ENCODE measurements at places on chromosomes 12 and 14. TPM values are rescaled to one million over a fixed set of nuclear protein-coding genes. Genes with fewer than 3 reads are reported as not detected.

GRCh38 chr12:123948796-123949769 lies 23.5 kb downstream of the CCDC92 start:
- DNase-seq: no peak

DNA sequence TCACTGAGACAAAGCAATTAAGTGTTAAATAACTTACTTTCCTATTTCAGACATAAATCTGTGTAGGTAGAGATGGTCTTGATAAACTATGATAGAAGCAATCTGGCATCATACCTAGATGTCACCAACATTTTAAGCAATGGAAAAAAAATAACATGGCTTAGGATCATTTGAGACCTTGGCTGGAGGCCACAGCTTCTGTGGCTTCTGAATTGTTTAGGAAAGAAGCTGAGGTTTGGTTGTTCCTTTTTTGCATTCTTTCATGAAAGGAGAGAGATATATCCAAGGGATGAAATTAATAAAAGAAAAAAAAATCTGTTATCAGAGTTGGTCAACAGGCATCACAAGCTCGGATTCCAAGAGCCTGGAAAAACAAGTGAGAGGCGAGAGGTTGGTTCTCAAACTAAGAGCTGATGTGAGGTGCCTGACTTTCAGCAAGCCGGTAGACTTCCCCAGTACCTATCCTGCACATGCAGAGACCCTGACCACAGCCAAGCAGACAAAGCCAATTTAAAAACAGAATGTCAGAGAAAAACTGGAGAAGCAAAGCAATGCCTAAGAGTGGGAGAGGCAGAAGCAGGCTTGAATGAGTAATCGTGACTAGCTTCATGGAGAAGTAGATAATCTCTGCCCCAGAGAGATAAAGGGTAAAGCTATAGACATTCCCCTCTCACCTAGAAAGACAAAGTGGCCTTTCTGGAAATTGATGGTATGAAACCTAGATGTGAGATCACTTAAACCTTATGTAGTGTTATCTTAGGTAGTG lies 43.4 kb upstream of the ST8SIA1 start:
- no peak for DNase-seq

DNA sequence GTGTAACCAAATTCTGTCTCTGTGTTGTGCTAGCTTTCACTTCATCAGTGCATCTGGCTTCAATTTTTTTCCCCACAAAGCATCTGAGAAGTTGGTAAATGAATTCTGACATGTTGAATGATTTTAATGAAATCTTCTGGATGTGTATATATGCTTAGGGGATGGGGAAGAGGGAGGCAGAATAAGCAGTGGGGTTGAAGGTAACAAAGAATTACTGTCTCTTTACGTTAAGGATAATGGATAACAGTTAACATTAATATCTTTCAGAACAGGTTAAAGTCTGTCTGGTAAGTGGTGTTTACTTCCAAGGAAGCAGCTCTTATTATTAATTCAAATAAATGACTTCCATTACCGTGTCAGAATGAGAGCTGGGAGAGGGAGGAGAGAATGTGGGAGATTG lies 261.7 kb downstream of the ERC1 start:
- DNase-seq: no peak

DNA sequence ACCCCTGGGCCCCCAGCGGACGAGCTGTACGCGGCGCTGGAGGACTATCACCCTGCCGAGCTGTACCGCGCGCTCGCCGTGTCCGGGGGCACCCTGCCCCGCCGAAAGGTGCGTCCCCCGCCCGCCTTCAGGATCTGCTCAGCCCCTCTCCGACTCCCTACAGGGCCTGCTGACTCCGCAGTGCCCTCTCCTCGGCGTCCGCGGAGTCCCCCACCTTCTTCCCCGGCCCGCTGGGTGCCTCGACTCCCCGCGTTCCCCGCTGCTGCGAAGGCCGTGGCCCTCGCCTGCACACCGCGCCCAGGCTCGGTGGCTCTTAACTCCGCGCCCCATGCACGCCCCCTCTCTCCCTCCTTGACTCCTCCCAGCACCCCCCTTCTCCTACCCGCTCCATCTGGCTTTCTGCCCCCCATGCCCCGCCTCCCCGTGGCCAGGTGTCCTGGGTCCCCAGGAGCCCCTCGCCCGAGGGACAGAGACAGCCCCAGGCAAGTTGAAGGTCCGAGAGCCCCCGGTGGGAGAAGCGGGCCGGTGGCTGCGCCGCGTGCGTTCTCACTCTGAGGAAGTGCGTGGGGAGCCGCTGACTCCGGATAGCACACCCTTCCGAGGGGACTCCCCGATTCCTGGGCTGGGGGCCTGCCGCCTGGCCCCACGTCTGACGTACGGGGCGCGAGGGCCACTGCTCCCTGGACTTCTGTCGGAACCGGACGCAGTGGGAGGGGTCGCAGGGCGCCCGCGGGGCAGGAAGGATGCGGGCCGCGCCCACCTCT lies 594 bp downstream of the TAMALIN start:
- peak; percentile 83 for DNase-seq

GRCh38 chr14:55849833-55850232 lies 268.4 kb upstream of the PELI2 start:
- DNase-seq: no peak

DNA sequence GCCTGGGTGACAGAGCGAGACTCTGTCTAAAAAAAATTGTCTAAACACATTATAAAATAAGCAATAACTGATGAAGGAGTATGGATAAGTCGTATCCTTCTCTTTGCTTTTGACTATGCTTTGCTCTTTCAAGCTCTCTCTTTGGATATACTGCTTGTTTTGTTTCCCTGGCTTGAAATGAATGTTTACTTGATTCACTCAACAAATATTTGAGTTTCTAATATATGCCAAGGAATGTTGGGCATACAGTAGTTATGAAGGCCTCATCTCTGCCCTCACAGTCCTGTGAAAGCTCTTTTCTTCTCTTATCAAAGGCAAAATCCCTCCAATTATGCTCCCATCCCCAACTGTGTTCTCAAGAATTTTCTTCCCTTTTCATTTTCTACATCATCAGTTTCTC lies 123.5 kb downstream of the PTPRR start:
- no peak for DNase-seq

DNA sequence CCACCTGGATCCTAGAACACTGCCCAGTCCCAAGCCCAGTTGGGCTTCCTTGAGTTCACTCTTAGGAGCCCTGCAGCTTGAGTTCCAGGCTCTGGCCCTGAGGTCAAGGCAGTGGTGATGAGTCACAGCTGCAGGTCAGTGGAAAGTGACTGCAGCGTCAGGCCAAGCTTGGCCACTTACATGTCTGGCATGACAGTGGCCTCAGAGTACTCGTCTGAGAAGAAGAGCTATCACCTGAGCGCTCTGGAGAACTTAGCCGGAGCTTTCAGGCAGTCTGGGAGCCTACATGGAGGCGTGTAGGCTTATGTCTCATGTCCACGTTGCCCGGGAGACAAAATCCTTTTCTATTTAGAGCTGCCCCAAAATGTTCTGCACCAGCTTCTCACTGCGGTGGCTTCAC lies 75.6 kb downstream of the ARL6IP4 start:
- DNase-seq: peak; percentile 65

DNA sequence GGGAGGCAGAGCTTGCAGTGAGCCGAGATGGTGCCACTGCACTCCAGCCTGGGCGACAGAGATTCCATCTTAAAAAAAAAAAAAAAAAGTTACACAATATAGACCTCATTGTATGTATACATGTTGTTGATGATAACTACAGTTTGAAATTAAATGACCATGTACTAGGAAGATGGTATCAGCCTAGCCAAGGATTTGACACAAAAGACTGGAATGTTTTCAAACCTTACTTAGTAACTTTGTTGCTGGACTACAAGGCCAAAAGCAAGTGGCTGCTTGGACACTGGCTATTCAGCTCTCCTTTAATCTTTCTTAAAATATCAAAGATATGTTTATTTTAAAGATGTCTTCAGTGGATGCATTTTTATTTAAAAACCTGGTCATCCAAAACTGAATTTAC lies 18.9 kb upstream of the NUDT4 start:
- DNase-seq: no peak

DNA sequence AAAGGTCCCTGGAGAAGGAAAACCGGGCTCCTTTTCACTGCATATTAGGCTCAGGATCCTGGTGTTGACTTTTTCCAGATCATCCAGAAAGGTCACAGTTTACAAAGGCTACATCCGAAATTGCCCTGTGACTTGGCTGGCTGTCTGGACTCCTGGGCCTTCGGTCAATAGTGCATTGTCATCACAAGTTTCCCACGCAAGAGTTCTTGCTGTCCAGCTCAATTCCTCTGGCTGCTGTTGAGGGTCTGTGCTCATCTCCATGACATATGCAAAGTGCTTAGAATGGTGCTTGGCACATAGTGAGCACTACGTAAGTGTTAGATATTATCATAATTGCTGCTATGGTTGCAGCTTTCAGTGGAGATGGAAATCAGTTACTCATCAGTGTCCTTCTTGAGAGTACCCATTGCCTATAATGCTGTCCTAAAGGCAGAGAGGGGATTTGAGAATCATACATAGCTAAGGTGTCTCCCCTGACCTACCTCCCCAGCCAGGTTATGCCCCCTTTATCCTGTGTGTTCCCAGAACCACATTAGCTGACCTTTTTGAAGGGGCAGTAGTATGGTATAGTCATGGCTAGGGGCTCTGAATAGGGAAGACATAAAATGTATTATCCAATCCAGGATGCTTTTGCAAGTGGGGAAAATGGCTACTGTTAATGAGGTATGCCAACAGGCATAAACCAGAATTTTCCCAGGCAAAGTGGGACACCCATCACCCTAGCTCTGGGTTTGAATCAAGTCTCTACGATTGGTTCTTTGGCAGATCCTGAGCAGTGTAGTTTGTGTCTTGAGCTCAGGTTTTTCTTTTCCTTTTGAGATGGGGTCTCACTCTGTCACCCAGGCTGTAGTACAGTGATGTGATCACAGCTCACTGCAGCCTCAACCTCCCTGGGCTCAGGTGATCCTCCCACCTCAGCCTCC lies 132.0 kb upstream of the CCND2 start:
- no peak for DNase-seq

DNA sequence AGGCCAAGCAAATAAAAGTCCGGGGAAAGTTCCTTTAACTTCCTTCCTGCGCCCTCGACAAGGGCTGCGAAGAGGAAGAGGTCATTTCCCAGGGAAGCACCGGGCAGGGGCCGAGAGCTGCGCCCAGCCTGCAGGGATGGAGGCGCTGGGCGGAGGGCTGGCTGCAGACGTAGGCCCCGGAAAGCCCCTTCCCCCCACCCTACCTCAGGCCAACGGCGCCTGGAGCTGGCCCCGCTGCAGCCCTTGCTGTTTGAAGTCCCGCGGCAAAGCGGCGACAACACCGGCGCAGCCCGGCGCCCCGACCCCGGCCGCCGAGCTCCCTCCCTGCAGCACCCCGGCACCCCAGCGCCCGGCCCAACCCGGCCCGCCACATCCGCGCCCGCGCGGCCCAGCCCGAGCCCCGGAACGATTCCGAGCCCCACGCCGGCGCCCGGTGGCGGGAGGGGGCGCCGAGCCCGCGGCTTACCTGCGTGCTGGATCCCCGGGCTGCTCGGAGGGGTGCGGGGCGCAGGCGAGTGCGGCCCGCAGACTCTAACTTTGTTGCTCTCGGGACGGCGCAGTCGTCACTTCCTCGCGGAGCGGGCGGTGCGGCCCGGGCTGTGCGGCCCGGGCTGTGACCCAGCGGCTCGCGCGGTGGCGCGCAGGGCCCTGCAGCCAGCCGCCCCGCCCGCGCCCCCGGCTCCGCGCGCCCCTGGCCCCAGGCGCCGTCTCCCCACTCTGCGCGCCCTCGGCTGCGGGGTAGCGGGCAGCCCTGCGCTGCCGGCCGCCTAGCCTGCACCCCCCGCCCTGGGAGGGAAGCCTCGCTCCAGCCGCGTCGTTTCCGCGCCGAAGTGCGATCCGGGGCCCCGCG lies 64.8 kb upstream of the PTGR2 start:
- peak; percentile 90 for DNase-seq

- DNase-seq: no peak
These were observed 413.6 kb downstream of the TMEM121 start for GRCh38 chr14:105939810-105940508.

SIX6 gene
- not detected for total RNA-seq

DNA sequence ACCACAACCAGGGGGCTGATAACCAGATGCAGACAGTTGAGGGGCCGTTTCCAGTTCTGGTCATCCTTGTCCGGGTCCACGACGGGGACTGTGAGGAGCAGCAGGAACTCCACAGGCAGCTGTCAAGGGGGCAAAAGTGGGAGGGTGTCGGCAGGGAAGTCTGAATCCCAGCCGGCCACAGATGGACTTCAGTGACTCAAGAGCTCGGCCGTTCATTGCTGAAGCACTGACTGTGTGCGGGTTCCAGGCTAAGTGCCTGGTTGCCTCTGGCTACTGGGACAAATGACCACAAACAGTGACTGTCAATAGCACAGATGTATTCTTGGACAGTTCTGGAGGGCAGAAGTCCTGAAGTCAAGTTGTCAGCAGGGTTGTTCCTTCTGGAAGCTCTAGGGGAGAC lies 19.6 kb downstream of the SLC8B1 start:
- no peak for DNase-seq

STAC3 gene
- total RNA-seq: 3.2 TPM

DNA sequence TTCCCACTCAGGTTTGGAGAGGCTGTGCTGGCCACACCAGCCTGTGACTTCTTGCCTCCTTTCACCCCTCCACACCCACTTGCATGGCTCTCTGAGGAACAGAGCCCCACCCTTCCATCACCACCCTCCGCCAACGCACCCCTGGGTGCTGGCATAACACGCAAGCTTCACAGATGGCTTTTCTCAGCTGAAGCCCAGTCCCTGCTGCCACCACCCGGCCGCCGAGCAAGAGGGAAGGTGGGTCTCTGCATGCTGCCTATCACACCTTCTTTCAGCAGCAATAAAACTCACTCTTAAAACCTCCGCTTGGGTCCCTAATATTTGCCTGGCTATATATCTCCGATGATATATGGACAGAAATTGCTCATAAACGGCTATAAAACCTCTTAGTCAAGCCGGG lies 41.6 kb downstream of the SMUG1 start:
- DNase-seq: peak; percentile 87

MIPOL1 gene
- total RNA-seq: 20.6 TPM

DNA sequence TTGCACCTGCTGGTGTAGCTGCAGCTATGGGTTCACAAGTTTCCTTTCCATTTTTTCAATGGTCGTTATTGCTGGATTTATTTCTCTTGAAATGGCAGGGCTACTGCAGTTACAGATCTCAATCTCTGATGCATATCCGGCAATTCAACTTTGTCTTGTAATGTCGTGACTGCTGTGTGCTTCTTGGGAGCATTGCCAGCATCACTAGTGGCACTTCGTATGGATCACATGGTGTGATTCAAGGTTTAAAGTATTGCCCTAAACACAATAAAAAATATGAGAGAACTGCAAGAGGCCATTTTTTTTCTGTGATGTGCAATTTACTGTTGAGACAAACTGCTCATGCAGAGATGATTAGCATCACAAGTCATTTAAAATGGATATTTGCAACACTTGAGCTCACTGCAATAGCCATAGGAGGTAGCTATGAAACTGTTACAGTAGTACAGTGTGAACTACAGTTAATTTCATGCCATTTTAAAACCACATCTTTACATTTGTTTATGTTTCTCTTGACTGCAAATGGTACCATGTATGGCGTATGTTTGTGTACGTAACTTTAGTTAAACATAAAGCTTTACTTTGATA lies 217.4 kb upstream of the PDE3A start:
- DNase-seq: no peak

- no peak for DNase-seq
These were observed 12.6 kb upstream of the DENND5B start for GRCh38 chr12:31603546-31604009.

- DNase-seq: peak; percentile 70
These were observed 6.8 kb upstream of the RASAL1 start for GRCh38 chr12:113142173-113142885.

GRCh38 chr14:88559852-88560251 lies 3.0 kb upstream of the ZC3H14 start:
- DNase-seq: no peak

GRCh38 chr12:96368687-96369086 lies 31.6 kb downstream of the CDK17 start:
- DNase-seq: no peak

Measured in aorta (tissue), 5 donors.